ENCODE measurements at places on chromosomes 16 and 17. TPM values are rescaled to one million over a fixed set of nuclear protein-coding genes. Genes with fewer than 3 reads are reported as not detected.

C1QTNF1 gene
- 164 TPM for total RNA-seq

C17orf107 gene
- 4.2 TPM for total RNA-seq

SLC38A8 gene
- total RNA-seq = 1.3 TPM

PRSS36 gene
- total RNA-seq = 8.3 TPM

TLK2 gene
- 68.3 TPM for total RNA-seq

RHOT1 gene
- total RNA-seq = 56.6 TPM

IRX3 gene
- total RNA-seq = 17.2 TPM

CBFA2T3 gene
- total RNA-seq = 16.9 TPM

AATF gene
- 31.2 TPM for total RNA-seq

TBC1D3D gene
- not detected for total RNA-seq

CEMP1 gene
- not detected for total RNA-seq

TCF25 gene
- 200 TPM for total RNA-seq

ORC6 gene
- 1.4 TPM for total RNA-seq

KRT25 gene
- not detected for total RNA-seq

- no peaks in the 10 kb centered on the region for H3K36me3 ChIP-seq
- H3K27me3 ChIP-seq = no peaks in the 10 kb centered on the region
- H3K4me3 ChIP-seq = peak overlapping the region; percentile 100
- H3K4me1 ChIP-seq = peaks cover 68% of the 10 kb centered on the region
Measured at GRCh38 chr16:75263291-75263962, 12.0 kb upstream of the BCAR1 start.

GRCh38 chr16:373020-373598, 2.8 kb upstream of the MRPL28 start:
- no peak for DNase-seq
- H3K27ac ChIP-seq = no peak overlapping the region
- peaks cover 13% of the 10 kb centered on the region for H3K4me1 ChIP-seq
- H3K4me3 ChIP-seq = no peak overlapping the region

GRCh38 chr16:31480851-31481536, 1.9 kb upstream of the SLC5A2 start:
- H3K27ac ChIP-seq = no peak overlapping the region
- DNase-seq = peak; percentile 68
- H3K36me3 ChIP-seq = no peaks in the 10 kb centered on the region
- H3K4me1 ChIP-seq = no peaks in the 10 kb centered on the region

DNA sequence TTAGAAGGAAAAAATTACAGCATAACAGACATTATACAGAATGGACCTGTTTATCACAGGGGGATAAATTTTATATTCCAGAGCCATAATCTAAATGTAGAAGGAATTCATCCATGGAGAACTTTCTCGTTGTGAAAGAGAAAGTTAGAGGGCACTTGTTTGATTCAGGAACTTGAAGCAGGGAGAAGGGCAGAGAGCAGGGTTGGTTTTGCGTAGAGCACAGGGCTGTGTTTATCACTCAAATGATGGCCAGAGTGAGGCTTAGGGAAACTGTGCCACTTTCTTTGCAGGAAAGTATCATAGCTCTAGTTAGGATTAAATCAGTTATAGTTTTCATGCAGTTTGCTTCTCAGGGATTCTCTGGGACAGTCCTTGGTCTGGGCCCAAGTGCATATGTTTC, 29.1 kb upstream of the MED13 start:
- no peak overlapping the region for H3K4me3 ChIP-seq
- H3K36me3 ChIP-seq = no peaks in the 10 kb centered on the region
- peak; percentile 17 for DNase-seq
- H3K27ac ChIP-seq = no peak overlapping the region
- H3K27me3 ChIP-seq = no peaks in the 10 kb centered on the region

DNA sequence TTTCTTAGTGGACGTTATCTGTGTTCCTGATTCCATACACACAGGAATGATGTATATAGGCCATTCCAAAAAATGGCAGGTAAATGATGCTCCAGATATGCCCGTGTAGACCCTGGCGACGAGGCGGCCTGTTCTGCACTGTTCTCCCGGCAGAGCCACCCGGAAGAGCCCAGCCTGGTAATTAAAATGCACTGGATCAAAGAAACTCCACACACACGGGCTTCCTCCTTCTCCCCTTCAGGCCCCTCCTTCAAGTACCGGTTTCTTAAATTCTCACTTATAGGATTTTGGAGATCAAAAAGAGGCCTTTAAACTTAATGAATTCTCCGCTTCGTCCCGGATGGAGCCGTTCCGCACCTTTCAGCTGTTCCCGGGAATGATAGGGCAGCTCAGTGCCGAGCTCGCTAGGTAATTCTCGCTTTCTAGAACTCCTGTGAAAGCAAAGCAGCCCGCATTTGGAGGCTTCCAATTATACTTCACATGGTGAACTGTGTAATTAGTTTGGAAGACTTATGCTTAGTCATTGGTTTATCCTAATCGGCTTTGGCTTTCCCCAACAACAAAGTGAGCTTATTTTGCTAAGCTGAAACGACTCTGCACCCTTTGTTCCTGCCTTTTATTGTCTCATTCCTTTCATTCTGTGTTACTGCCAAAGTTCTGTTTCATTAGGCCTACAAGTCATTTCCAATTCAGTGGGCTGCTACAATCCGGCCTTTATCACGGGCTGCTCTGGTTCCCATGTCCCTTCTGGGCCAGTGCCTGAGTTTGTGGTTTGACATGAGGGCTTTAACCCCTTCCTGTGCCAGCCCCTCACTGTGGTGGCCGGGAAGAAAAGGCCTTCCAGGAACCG, 150.0 kb downstream of the MSI2 start:
- no peaks in the 10 kb centered on the region for H3K36me3 ChIP-seq
- no peak overlapping the region for H3K4me3 ChIP-seq
- DNase-seq = no peak
- H3K27me3 ChIP-seq = no peaks in the 10 kb centered on the region
- peaks cover 30% of the 10 kb centered on the region for H3K4me1 ChIP-seq

GRCh38 chr17:2792366-2793169, 3.7 kb upstream of the RAP1GAP2 start:
- no peaks in the 10 kb centered on the region for H3K36me3 ChIP-seq
- H3K4me3 ChIP-seq = no peak overlapping the region
- no peak overlapping the region for H3K27ac ChIP-seq
- no peaks in the 10 kb centered on the region for H3K4me1 ChIP-seq
- H3K27me3 ChIP-seq = no peaks in the 10 kb centered on the region

- DNase-seq = peak; percentile 56
- H3K36me3 ChIP-seq = peaks cover 62% of the 10 kb centered on the region
- peaks cover 4% of the 10 kb centered on the region for H3K4me1 ChIP-seq
Measured at GRCh38 chr16:87406495-87407088, 14.5 kb downstream of the MAP1LC3B start.

GRCh38 chr16:73000020-73000906, 47.7 kb downstream of the ZFHX3 start:
- H3K27ac ChIP-seq = peak overlapping the region; percentile 15
- H3K4me3 ChIP-seq = no peak overlapping the region
- H3K27me3 ChIP-seq = no peaks in the 10 kb centered on the region
- DNase-seq = no peak
- peaks cover 17% of the 10 kb centered on the region for H3K4me1 ChIP-seq

GRCh38 chr16:78727536-78727935, 628.1 kb downstream of the WWOX start:
- H3K4me1 ChIP-seq = no peaks in the 10 kb centered on the region
- DNase-seq = no peak
- no peak overlapping the region for H3K4me3 ChIP-seq

DNA sequence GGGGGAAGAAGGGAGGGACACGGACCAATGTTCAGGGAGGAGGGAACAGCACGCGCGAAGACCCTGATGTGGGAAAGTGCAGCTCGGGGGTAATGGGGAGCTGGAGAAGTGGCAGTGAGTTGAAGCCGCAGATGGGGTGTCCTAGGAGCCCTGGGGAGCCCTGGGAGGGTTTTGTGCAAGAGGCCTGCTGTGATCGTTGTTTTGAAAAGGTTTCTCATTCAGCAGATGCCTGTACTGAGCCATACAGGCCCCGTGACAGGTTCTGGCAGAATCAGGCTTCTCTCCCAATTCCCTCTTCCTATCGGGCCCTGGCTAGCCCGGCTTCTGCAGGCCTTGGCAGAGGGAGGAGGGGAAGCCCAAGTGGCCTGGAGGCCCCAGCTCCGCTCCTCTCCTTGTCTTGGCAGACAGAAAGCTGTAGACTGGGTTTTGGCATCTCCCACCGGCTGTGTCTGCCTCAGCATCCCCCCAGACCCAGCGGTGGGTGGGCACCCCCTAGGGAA, 38.4 kb upstream of the EMP2 start:
- H3K36me3 ChIP-seq = no peaks in the 10 kb centered on the region
- H3K27ac ChIP-seq = no peak overlapping the region
- no peak for DNase-seq
- H3K27me3 ChIP-seq = peaks cover 3% of the 10 kb centered on the region
- no peak overlapping the region for H3K4me3 ChIP-seq

DNA sequence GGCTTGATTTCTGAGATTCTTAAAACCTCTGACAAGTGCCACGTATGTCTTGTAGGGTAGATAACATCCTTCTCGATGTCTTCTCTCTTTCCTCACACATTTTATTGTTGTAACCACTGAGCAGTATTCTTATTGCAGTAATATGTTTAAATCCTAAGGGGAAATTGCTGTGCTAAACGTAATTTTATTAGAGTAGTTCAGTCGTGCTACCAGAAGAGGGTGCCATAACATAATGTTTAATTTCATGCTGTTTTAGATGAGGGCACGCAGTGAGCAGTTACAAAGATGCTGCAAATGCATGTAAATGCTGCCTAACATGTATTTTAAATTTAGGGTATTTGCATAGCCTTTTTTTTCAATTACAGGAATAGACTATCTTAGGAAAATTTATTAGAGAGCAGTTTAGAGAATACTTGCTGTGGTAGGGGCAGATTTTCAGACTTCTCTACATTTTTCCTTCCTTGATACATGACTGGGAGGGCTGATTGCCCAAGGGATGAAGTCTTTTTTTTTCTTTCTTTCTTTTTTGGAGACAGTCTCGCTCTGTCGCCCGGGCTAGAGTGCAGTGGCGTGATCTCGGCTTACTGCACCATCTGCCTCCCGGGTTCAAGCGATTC, 51.7 kb downstream of the GAN start:
- peaks cover 42% of the 10 kb centered on the region for H3K36me3 ChIP-seq
- peaks cover under 1% of the 10 kb centered on the region for H3K4me1 ChIP-seq
- H3K4me3 ChIP-seq = no peak overlapping the region
- no peak overlapping the region for H3K27ac ChIP-seq
- no peaks in the 10 kb centered on the region for H3K27me3 ChIP-seq
- no peak for DNase-seq

- H3K27me3 ChIP-seq = no peaks in the 10 kb centered on the region
- no peak overlapping the region for H3K4me3 ChIP-seq
- no peaks in the 10 kb centered on the region for H3K36me3 ChIP-seq
- H3K27ac ChIP-seq = peak overlapping the region; percentile 39
Measured at GRCh38 chr16:24700549-24701392, 28.7 kb upstream of the TNRC6A start.

GRCh38 chr16:86931410-86931941, 353.1 kb downstream of the FOXL1 start:
- H3K4me3 ChIP-seq = no peak overlapping the region
- H3K36me3 ChIP-seq = no peaks in the 10 kb centered on the region
- H3K27me3 ChIP-seq = peaks cover 29% of the 10 kb centered on the region
- DNase-seq = no peak
- no peaks in the 10 kb centered on the region for H3K4me1 ChIP-seq

DNA sequence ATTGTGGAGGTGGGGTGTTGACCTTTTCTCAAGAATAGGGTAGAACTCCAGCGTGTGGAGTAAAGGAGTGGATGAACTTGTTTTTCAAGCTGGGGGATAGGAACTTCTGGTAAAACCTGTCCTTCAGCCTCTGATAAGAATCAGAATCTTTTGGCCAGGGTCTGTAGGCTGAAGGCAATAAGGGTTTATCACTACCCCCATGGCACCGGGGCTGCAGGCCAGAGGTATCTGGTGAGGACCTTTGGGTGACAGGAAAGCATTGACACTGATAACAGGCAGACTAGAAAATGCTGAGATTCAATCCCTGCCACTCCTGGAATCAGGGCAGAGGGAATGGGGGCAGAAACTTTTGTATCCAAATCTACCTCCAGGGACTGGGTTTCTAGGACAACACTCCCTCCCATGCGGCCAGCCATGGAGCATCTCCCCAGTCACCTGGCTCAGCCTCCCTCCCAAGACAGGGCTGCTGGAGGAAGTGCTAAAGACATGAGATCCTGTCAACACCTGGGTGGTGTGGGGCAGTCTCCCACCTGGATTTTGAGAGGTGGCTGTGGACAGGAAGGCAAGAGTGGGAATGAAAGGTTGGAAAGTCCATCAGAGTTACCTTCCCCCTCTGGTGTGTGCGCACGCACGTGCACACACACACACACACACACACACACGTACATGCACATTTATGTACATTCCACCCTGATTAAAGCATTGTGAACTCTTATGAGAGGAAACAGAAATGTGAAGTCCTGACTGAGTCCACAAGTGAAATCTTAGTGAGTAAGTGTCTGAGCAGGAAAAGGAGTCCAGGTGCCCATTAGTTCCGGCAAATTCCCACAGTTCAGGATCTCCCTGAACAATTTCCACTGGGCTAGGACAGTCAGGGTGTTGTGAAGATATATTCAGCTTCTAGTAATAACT, 53.1 kb upstream of the MARCHF10 start:
- no peak overlapping the region for H3K27ac ChIP-seq
- H3K4me1 ChIP-seq = no peaks in the 10 kb centered on the region
- no peak for DNase-seq
- H3K27me3 ChIP-seq = no peaks in the 10 kb centered on the region
- no peaks in the 10 kb centered on the region for H3K36me3 ChIP-seq
- no peak overlapping the region for H3K4me3 ChIP-seq

DNA sequence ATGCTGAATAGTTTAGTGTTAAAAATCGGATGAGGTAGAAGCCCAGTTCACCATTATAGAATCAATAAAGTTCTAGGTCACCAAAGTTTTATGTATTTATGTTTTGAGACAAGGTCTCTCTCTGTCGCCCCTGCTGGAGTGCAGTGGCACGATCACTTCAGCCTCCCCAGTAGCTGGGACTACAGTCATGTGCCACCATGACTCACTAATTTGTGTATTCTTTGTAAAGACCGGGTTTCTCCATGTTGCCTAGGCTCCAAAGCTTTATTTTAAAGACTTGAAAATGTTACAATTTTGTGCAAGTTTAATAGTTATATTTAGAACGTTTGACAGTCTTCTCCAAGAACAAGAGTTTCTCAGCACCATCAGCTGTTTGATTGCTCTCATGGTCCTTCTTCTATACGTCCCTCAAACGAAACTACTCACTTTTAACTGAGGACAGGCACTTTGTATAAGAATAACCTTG, 32.1 kb downstream of the NDE1 start:
- H3K27me3 ChIP-seq = no peaks in the 10 kb centered on the region
- H3K36me3 ChIP-seq = peaks cover 29% of the 10 kb centered on the region
- H3K4me1 ChIP-seq = peaks cover 5% of the 10 kb centered on the region
- no peak overlapping the region for H3K27ac ChIP-seq
- no peak overlapping the region for H3K4me3 ChIP-seq

GRCh38 chr16:54816471-54816870, 114.2 kb upstream of the IRX5 start:
- no peaks in the 10 kb centered on the region for H3K36me3 ChIP-seq
- no peak for DNase-seq
- no peaks in the 10 kb centered on the region for H3K4me1 ChIP-seq
- H3K4me3 ChIP-seq = no peak overlapping the region
- no peaks in the 10 kb centered on the region for H3K27me3 ChIP-seq

- H3K27me3 ChIP-seq = no peaks in the 10 kb centered on the region
- H3K27ac ChIP-seq = no peak overlapping the region
- no peaks in the 10 kb centered on the region for H3K4me1 ChIP-seq
Measured at GRCh38 chr17:40480501-40481003, 20.9 kb downstream of the TNS4 start.

- peaks cover 18% of the 10 kb centered on the region for H3K4me1 ChIP-seq
- no peaks in the 10 kb centered on the region for H3K36me3 ChIP-seq
- no peaks in the 10 kb centered on the region for H3K27me3 ChIP-seq
- peak overlapping the region; percentile 84 for H3K27ac ChIP-seq
Measured at GRCh38 chr17:44502598-44503146, 534 bp downstream of the GPATCH8 start.

- H3K27ac ChIP-seq = peak overlapping the region; percentile 14
- no peaks in the 10 kb centered on the region for H3K27me3 ChIP-seq
- DNase-seq = no peak
- H3K36me3 ChIP-seq = no peaks in the 10 kb centered on the region
Measured at GRCh38 chr16:87516361-87516760, 23.5 kb upstream of the ZCCHC14 start.
